ENCODE measurements at places on chromosomes 12 and 14.

GRCh38 chr12:54371328-54372112 is 7.2 kb upstream of the GPR84 start:
- DNase-seq = no peak

DNA sequence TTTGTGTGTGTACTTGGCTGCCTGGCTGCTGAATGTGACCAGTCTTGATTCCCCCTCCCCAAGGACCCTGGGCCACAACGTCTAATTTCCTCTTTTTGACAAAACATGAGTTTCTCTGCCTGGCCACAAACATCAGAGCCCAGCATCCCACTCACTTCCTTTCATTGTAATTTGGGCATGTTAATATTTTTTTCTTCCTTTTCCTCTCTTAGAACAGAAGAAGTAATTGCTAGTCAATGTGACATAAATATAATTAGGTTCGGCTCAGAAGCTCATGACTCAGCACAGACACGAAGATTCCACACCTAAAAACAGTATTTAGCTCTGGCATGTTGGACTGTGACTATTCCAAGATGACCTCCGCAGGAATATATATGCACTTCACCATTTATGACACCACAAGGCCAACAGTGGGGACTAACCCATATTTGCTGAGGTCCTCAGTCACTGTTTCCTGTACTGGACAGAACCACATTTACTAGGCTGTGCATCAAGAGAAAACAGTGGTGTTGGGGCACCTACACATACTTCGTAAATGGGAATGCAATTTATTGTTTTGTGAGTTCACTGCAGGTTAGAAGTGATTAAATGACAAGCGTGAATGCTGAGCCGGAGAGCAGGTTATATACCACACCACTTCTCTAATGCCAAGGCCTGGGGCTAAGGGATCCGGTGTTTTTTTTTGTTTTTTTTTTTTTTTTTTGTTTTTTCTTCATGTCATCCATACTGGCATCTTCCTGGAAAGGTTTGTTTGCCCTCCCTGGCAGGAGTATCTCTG is 4.2 kb downstream of the GSG1 start:
- DNase-seq = peak; percentile 78

DNA sequence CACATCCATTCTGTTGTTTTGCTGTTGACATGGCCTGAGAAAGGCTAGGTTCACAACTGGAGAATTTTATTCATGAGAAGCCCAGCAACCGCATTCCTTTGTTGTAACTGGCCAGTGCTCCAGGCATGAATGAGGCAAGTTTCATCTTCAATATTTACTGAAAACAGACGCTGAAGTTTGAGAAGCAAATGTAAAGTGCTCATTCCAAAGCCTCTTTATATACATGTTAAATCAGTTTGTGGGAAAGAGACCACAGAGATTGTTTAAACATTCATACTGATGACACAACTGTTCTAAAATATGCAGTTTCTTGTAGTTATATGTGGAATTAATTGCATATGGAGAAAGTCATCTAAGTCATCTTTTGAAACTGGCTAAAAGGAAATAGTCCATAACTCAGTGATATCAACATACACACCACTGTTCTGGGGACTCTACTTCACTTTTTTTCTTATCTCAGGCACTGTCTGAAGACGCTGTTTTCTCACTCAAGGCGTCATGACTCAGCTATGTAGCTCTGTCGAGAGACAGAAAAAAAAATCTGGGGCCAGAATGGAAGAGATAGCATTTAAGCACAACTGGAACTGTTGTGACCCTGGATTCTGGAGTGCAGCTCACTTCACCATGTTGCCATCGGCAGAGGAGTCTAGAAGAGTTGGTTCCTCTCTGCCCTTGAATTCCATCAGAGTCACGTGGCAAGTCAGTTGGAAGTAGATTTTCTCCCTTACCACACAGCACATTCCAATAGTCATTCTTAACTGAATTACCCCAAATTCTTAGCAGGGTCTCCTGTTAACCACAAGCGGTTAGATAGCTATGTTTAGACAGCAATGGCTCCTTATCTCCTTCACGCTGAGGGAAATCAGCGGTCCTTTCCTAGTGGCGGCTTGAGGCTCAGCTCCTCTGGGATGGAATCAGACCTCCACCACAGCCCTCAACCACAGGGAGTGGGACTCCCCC is 258.4 kb upstream of the HMGA2 start:
- DNase-seq = peak; percentile 95

GRCh38 chr14:94593376-94593748 is 12.1 kb downstream of the SERPINA5 start:
- no peak for DNase-seq

DNA sequence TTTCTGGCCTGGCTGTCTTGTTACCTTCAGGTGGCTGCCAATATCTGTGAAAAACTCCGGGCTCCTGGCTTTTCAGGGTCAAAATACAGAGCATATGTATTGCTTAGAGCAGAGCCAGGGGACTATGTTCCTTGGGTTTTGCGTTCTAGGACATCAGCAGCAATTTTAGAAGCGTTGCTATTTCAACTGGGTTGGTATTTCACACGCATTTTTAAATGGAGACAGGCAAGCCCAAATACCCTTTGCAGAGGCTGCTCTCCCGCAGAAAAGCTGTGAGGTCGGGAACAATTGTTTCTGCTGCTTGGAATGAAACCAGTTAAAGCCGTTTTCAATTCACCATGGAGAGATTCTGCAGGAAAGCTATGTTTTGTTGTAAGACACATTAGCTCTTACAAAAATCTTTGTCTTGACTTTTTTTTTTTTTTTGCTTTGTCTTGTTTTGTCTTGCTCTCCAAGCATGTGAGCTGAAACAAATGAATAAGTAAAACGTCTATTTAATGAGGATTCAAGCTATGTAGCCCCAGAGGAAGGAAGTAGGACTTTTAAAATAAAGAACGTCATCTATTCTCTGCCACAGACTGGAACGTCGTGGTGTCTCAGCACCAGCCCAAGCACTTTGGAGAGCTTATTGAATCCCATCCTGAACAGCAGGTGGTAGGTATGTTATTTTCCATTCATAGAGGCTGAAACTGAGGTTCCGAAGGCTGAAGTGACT is 181.0 kb upstream of the TBX3 start:
- DNase-seq = no peak

DNA sequence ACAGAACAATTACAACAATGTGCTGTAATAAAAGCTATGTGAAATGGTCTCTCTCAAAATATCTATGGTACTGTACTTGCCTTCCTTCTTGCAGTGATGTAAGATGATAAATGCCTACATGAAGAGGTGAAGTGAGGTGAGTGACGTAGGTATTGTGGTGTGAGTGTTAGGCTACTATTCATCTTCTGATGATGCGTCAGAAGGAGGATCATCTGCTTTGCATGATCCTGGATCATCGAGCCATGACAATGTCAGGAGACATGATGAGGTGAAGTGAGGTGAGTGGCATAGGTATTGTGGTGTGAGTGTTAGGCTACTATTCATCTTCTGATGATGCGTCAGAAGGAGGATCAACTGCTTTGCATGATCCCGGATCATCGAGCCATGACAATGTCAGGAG is 105.8 kb downstream of the KCNC2 start:
- DNase-seq = no peak

- DNase-seq = no peak
Observed at GRCh38 chr14:104374718-104375080, 204.9 kb upstream of the C14orf180 start.

GRCh38 chr12:72011374-72011773 is 72.7 kb downstream of the TPH2 start:
- DNase-seq = no peak

- no peak for DNase-seq
Observed at GRCh38 chr14:54577977-54578376, 11.0 kb downstream of the SAMD4A start.

- DNase-seq = no peak
Observed at GRCh38 chr12:26878661-26879119, 45.7 kb upstream of the ITPR2 start.

- peak; percentile 6 for DNase-seq
Observed at GRCh38 chr12:12202747-12203146, 64.1 kb downstream of the LRP6 start.

- no peak for DNase-seq
Observed at GRCh38 chr14:51554339-51554920, 97.3 kb upstream of the FRMD6 start.

GRCh38 chr14:55291480-55292081 is 20.4 kb downstream of the FBXO34 start:
- no peak for DNase-seq

DNA sequence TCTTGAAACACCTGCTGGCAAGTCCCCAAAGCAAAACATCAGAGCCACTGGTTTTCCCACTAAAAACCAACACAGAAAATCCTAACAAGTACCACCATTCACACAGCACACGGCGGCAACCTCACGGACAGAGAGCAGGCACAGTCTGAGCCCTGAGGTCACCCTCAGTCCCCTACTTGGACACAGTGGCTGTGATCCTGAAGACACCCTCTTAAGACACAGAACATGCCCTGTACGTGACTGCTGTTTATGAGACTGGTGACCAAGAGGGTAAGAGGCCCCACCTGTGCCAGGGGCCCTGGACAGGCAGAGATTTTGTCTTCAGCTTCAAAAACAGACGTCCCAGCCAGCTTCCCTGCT is 29.6 kb downstream of the HIP1R start:
- no peak for DNase-seq

- DNase-seq = no peak
Observed at GRCh38 chr14:68379510-68380328, 413.1 kb downstream of the ZFP36L1 start.

- no peak for DNase-seq
Observed at GRCh38 chr14:100784523-100785337, 41.2 kb upstream of the MEG3 start.

DNA sequence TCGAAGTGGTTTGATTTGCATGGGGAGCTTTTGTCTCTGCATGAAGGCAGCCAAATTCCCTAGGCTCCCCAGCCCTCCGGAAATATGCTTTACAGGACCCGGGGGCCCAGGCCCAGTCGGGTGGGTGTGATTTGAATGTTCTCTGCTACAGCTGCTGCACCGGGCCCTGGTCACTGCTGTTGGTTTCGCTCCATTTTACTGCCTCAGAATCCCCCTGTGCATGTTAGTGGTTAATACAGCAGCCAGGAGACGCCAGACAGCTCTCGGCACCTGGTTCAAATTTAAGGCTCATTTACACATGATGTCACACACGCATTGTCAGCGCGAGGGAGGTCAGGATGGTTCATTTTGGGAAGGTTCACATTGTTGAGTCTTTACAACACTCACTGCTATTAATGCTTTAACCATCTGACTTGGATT is 99.6 kb downstream of the SLC38A6 start:
- DNase-seq = no peak

GRCh38 chr12:6154730-6155459 is 30.4 kb upstream of the VWF start:
- peak; percentile 23 for DNase-seq

- no peak for DNase-seq
Observed at GRCh38 chr12:95829395-95829794, 29.4 kb upstream of the SNRPF start.

DNA sequence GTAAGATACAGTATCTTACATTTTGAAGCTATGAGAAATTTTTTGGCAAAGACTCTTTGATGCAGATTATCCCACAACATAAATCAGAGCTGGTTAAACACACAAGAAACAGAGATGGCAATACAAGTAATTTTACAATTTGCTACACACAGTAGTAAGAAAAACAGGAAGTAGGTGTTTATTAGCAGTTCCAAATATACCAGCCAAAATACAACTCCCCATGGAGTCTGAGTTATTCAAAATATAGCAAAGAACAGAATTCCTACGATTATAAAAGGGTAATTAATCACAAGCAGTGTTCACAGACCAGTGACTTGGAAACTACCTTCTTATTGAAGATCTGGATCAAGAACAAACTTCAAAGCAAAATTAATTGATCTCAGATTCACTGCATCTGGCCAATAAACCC is 83.9 kb downstream of the BMP4 start:
- no peak for DNase-seq

DNA sequence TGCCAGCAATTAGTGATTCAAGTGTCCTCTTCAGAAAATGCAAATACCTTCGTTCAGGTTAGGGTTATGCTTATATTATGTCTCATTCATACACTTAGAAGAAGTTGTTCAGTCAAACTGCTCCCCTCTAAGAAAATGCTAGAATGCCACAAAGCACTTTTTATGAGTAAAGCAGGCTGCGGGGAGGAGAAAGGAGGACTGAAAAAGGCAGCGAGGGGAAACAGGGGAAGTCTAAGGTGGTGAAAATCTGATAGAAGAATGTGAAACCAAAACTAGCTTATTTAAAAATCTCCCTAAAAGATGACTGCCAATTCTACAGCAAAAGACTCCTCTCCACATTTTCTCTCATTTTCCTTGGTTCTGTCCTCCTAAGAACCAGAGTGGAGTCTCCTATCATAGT is 70.1 kb downstream of the PRKD1 start:
- DNase-seq = peak; percentile 53

- DNase-seq = no peak
Observed at GRCh38 chr14:75338398-75338797, 59.8 kb downstream of the FOS start.

- DNase-seq = no peak
Observed at GRCh38 chr12:99026332-99027054, 381.4 kb downstream of the APAF1 start.

DNA sequence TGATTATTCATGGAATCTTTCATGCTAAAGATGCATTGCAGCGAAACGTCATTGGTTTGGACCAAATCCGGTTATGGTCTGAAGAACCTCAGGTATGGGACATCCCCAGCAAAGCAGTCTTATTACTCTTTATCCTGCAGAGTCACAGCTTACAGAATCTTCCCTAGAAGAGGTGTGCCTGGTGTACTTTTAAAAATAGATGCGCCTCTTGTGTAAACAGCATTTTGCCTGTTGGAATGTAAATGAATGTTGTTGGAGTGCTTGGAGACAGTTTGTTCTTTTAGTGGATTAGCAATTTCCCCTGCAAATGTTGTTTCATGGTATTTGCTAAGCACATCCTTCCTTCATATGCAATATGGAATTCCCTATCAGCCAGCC is 242.5 kb downstream of the ZFP36L1 start:
- DNase-seq = no peak

GRCh38 chr14:24943024-24943423 is 106.9 kb downstream of the STXBP6 start:
- DNase-seq = no peak

- peak; percentile 77 for DNase-seq
Observed at GRCh38 chr14:23009939-23010726, at the start of gene C14orf93. Gene C14orf93 (minus strand): TSS chr14:23010143. CDS start chr14:22999023, 11,120 bp downstream.

DNA sequence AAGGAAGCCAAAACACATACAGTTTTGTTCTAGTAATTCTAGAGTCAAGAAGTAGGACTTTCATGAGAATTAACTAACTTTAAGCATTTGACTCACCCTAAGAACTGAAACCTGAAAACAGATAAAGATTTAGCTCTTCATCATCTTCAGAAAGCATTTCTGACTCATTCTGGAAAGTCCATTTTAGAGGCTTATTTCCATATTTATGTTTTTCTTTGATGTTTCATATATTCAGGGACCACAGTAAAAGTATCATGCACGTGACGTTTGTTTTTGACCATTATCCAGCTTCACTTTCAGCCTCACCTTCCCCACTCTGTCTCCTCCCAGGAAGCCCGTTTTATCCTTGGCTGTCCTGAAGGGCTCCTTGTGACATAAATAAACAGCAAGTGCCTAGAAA is 79.2 kb downstream of the MDGA2 start:
- no peak for DNase-seq

- no peak for DNase-seq
Observed at GRCh38 chr12:122942637-122943036, 23.6 kb downstream of the ABCB9 start.

GRCh38 chr14:103423050-103423461 is 37.8 kb downstream of the MARK3 start:
- DNase-seq = no peak

- no peak for DNase-seq
Observed at GRCh38 chr12:106291342-106291741, 11.2 kb upstream of the TCP11L2 start.

GRCh38 chr12:102847131-102847530 is 69.9 kb downstream of the PAH start:
- DNase-seq = no peak

GRCh38 chr14:80264702-80265101 is 53.4 kb upstream of the DIO2 start:
- no peak for DNase-seq
